ENCODE measurements at places on chromosomes 2 and 18.
A peak's percentile ranks its signal among the peaks of the same experiment; 100 is the strongest.

DNA sequence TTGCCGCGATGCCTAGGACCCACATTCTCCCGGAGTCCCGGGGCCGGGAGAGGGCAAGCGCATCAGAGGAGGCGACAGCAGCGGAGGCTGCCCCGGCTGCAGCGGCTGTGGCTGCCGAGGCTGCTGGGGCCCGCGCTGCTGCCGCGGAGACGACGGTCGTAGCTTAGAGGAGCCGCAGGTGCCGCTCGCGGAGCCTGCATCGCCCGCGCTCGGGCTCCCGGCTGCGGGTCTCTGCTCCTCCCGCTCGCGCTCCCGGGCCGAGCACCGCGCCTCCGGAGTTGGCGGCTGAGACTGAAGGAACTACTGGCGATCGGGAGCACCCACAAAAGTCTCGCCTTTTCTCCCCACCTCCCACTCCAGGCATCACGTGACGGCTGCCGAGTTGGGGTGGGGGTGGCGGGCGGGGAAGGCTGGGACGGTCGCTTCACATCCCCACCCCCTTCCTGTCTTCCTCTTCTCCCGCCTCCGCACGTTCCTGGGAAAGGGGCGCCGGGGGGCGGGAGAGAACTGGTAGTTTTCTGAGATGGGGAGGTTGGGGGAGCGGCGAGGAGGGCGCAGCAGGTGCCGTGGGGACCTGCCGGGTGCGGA lies at the start of gene LYPD1:
LYPD1 (minus strand) TSS at position 298 of the 588 bp plus-strand sequence; CDS start at position 25, 273 bp downstream.
- DNase-seq, result peak; percentile 71

DNA sequence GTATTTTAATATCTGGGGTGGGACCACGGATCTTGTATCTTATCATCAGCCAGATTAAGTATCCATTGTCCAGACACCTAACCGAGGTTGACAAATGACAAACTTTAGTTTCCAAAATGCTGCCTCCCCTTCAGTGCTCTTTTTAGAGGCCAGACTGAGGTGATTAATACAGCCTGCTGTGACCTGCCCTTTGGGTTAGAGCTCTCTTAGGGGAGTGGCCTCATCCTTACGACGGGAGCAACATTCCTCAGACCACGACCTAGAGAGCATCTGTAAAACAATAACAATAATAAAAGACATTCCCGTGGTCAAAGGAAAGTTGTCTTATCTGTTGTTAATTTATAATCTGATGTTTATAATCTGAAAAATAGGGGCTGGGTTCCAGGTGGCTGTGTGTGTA lies 405.3 kb downstream of the LPIN1 start:
- no peak for DNase-seq

DNA sequence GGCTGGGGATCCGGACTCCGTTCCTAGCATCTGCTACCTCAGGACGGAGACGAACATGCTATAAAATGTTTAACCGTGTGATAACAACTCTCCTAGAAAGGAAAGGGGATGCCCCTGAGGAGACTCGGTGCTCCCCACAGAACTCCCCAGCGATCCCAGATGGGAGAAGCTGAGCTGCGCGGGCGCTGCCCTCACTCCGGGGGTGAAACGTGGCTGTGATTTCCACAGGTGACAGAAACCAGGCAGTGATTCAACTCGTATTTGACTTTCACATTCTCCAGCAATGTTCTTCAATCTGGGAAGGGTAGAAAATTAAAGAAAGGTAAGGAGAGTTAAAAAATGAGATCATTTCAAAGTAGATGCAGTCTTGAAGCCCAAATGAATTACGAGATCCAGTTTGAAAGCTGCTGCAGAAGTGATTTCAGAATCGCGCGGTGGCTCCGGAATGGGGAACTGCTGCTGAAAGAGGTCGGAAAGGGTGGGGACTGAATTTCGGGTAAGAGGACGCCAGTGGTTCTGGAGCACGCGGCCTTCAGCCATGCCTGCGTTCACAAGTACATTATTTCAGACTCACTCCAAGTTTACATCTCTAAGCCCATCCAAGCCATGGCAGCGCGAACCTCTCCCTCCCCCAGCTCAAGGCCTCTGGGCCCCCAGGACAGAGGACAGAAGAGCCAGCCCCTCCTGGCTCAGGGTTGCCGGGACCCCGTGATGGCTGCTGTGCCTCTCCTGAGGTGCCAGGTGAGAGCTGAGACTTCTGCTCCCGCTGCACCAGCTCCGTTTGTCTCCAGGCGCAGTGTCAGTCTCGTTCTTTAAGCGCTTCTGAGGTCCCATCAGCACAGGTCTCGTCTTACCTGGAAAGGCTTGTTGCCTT lies 39.5 kb downstream of the ADNP2 start:
- DNase-seq, result no peak

DNA sequence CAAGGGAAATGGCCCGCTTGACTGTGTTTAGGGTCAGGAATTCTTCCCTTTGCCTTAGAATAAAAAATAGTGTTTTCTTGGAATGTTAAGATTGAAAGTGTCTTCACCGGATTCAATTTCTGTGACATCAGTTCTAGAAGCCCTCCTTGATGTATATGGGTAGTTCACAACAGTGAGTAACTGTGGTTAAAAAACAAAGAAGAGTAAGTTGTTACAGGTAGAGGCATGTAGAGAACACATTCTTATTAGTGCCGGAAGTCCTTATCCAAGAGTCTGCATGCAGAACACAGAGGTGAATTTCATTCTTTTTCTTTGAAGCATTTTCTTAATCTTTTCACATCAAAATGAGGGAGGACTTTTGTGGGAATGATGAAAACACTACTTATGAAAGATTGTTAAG lies 105.5 kb downstream of the FMNL2 start:
- no peak for DNase-seq

- no peak for DNase-seq
Measured at GRCh38 chr2:2642906-2643890, 312.1 kb upstream of the MYT1L start.

DNA sequence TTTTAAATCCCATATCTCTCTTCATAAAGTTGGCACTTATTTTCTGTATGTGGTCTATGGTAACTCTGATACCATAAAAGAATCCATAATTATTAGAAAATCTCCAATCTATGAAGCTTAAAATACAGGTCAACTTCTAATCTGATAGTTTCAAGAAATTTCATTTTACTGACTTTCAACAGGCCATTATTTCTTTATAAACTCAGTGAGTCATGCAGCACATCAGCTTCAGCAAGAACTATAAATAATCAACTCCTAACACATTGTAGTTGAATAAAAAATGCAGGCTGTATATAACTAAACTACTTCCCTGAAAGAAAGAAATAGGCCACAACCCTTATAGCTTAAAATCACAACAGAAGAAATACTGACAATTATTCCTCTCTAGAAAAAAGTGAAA lies 204.3 kb upstream of the CCDC150 start:
- DNase-seq, result no peak

DNA sequence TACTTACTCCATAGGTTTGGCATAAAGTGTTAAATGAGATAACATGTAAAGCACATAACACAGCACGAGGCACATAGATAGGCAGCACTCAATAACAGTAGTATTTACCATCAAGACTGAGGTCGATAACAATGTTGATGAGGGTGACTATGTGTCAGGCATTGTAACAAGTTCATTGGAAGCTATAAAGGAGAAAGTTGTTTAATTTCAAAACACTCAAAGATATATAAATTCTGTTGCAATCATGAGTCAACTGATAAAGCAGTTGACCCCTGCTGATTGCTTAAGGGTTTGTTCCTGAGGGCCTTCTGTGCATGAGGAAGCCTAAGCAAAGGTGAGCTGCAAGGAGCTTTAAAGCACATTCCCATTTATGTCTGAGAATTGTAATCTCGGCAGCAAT lies 760.5 kb downstream of the SATB2 start:
- no peak for DNase-seq

DNA sequence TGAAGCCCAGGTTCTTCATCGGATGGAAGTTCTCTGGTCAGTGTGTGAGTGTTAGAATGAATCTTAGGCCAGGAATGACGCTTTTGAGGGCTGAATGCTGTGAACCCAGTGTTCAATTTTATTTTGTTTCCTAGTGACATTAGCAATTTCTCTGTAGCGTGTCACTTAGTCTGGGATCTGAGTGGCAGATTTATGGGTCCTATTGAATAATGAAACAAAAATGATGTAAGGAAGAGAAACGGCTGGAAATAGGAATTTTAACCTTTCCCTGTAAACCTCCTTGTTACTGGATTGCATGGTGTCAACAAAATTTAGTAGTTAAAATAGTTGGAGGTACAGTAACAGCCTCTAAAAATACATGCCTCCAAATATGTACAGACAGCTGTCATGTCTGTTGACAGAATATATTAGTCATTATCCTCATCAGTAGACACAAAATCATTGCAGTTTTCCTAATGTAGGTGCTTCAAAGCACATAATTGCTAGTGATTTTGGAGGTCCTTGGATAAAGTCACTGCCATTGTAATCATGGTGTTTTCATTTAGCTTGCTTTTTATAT lies 223.8 kb upstream of the SPRED2 start:
- no peak for DNase-seq

- no peak for DNase-seq
Measured at GRCh38 chr2:143525402-143525860, 396.2 kb downstream of the ARHGAP15 start.

GRCh38 chr2:151632993-151633565 lies 101.2 kb downstream of the NEB start:
- no peak for DNase-seq

GRCh38 chr2:168328421-168328820 lies 81.0 kb upstream of the STK39 start:
- no peak for DNase-seq

DNA sequence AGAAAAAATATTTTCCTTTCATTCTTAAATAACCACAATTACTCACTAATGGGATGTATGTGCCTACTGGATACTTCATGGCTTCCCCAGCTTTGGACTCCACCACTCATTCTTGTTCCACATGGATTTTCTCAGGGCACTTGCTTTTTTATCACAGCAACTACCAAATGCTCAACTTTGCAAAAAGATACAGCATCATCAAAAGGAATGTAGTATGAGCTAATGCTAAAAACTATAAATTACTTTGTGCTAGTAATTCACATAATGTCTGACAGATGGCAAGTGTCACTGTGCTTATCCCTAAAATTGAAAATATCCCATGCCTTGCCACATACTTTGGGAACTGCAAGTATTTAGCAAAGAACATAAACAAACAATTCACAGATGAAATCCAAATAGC lies 130.4 kb upstream of the ZFP36L2 start:
- no peak for DNase-seq

DNA sequence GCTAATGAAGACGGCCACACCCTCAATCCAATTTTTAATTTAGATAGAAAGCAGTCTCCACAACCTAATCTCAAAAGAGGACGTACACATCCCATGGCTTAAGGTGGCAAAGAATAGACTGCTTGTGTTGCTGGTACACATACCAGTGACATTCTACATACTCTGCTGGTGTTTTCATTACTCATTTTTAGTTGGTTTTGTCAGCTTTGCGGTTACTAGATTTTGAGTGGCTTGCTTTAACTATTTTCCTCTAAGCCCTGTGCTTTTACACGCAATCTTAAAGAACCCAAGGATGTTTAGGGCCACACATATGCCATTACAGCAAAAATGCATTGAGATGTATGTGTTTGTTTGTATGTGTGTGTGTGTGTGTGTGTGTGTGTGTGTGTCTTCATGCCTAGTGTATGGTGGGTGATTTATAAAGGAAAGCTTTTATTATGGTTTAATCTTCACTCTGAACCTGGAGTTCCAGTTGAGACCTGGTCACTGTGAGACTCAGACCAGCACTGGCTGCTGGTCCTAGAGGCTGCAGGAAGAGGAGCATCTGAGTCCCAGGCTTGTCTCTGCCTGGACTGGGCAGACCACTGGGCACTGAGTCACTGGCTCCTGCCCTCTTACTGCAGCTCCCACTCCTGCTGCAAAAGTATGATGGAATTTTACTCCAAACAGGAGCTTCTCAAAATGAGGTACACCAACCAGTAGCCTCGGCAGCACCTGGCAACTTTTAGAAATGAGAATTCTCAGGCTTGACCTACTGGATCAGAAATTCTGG lies 415.9 kb downstream of the NBAS start:
- DNase-seq, result no peak

DNA sequence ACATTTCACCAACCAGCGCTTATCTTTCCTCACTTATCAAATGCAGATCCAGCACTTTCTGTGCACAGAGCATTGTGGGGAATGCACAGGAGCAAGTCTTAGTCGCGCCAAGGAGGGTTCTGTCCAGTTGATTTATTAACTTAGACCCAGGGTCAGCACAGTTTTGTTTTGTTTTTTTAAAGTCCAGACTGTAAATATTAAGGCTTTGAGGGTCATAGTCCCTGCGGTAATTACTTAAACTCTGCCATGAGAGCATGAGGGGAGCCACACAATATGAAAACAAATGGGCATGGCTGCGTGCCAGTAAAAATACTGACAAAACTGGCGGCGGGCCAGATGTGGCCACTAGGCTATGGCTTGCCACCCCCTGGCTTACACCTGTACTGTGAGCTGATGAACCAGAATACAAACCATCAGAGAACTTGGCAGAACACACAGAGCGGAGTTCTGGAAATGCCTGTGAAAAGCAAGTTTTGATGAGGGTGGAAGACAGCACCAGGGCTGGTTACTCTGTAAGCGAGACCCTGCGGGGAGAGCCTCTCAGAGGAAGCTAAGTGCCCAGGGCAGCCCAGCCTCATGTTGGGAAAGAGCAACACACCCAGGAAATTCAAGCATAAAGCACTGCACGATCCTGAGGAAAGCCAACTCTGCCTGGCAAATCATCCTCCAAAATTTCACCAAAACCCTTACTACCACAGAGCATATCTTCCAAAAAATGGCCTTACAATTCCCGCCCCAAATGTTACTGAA lies 43.6 kb downstream of the L3MBTL4 start:
- DNase-seq, result no peak

- no peak for DNase-seq
Measured at GRCh38 chr2:112666761-112667122, 21.0 kb downstream of the SLC20A1 start.

DNA sequence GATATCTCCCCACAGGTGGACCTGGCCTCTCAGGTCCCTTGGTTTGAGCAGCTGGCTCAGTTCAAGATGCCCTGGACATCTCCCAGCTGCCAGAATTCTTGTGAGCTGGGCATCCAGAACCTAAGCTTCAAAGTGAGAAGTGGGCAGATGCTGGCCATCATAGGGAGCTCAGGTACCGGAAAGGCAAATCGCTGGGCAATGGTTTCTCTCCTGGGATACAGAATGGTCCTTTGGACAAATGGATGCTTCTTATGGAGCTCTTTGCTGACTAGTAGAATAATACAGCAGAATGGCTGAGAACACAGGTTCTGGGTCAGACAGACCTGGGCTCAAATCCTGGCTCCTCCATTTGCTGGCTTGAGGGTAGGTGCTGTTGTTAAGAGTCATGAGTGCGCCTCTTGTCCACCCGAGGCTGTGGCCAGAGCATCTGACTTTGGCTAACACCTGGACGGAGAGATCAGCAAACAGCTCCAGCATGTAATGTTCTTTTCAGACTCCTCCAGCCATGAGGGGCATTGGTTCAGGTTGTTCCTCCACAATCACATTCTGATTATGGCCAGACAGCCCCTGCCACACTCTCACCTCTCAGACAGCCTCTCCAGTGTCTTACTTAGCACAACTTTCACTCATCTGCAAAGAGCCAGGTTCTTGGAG lies 7.5 kb downstream of the ABCG8 start:
- DNase-seq, result no peak
